Activated CD8-positive, alpha-beta T cell treated with anti-CD3 and anti-CD28 coated beads, Interleukin-2, amount 10 ng/mL, durations not matched to agents 7 days and 5 days (primary cell): ENCODE measurements at places on chromosomes 13 and 19. TPM values are rescaled to one million over a fixed set of nuclear protein-coding genes. Genes with fewer than 3 reads are reported as not detected.
A peak's percentile ranks its signal among the peaks of the same experiment; 100 is the strongest.

- H3K4me3 ChIP-seq, result no peak overlapping the region
- no peaks in the 10 kb centered on the region for H3K36me3 ChIP-seq
- DNase-seq, result no peak
- no peaks in the 10 kb centered on the region for H3K27me3 ChIP-seq
Measured at GRCh38 chr13:44112700-44113329, 233.1 kb downstream of the LACC1 start.

- DNase-seq, result no peak
- peaks cover 15% of the 10 kb centered on the region for H3K36me3 ChIP-seq
- no peak overlapping the region for H3K27ac ChIP-seq
Measured at GRCh38 chr19:47698631-47699359, 14.4 kb upstream of the EHD2 start.

DNA sequence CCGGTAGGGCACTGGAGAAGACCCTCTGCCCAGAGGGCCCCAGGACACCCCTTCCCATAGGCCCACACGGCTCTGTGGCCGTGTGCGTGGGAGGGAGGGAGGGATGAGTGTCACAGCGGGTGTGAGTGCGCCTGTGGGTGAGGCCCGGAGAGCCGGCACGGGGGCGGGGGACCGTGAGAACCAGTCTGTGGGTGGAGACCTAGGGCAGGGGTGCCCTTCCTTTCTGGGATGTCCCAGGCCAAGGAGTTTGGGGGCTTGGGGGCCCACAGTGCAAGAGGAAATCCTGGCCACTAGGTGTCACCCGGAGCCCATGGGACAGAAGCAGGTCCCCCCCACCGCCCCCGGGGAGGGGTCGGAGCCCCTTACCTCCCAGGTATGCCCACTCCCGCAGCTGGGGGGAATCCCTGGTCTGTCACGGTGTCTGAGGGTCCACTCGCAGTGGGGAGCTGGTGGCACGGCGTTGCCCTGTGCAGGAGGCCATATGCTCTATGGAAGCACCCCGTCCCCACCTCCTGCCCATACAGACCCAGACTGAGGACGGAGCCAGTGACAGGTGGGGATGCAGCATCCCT is 16.0 kb upstream of the SLC7A10 start:
- no peak overlapping the region for H3K27ac ChIP-seq
- H3K4me3 ChIP-seq, result no peak overlapping the region
- H3K27me3 ChIP-seq, result no peaks in the 10 kb centered on the region
- H3K4me1 ChIP-seq, result no peaks in the 10 kb centered on the region
- DNase-seq, result no peak
- H3K36me3 ChIP-seq, result no peaks in the 10 kb centered on the region

GRCh38 chr19:47022140-47022536 is 2.5 kb downstream of the NPAS1 start:
- H3K4me1 ChIP-seq, result peaks cover 14% of the 10 kb centered on the region
- H3K27me3 ChIP-seq, result peaks cover 64% of the 10 kb centered on the region
- H3K36me3 ChIP-seq, result no peaks in the 10 kb centered on the region
- H3K4me3 ChIP-seq, result no peak overlapping the region
- no peak for DNase-seq

GRCh38 chr13:109842212-109842920 is 56.0 kb upstream of the IRS2 start:
- H3K36me3 ChIP-seq, result no peaks in the 10 kb centered on the region
- H3K27ac ChIP-seq, result no peak overlapping the region
- H3K4me3 ChIP-seq, result no peak overlapping the region

- H3K4me3 ChIP-seq, result no peak overlapping the region
- H3K27ac ChIP-seq, result no peak overlapping the region
- H3K4me1 ChIP-seq, result peaks cover 22% of the 10 kb centered on the region
- H3K36me3 ChIP-seq, result no peaks in the 10 kb centered on the region
Measured at GRCh38 chr19:42532891-42533290, 4.6 kb upstream of the CEACAM1 start.

DNA sequence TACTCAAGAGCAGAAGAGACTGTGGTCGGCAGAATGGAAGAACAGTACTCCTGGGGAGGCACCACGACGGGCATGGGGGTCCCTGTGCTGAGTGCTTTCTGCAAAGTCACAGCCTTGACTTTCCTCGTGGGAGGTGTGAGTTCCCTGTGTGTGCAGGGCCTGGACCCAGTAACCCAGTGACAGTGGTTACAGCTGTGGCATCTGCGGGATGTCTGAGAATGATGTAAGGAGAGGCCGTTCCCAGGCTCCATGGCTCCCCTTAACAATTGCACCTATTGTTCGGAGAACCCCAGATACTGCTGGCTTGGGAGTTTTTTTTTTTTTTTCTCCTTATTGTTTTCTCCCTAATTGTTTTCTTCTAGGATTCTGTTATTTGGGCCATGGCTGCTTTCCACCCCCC is 5.1 kb upstream of the NANOS2 start:
- no peak for DNase-seq

GRCh38 chr13:50107205-50107604 is 92.0 kb downstream of the KCNRG start:
- no peaks in the 10 kb centered on the region for H3K27me3 ChIP-seq
- H3K4me1 ChIP-seq, result peaks cover 22% of the 10 kb centered on the region

DNA sequence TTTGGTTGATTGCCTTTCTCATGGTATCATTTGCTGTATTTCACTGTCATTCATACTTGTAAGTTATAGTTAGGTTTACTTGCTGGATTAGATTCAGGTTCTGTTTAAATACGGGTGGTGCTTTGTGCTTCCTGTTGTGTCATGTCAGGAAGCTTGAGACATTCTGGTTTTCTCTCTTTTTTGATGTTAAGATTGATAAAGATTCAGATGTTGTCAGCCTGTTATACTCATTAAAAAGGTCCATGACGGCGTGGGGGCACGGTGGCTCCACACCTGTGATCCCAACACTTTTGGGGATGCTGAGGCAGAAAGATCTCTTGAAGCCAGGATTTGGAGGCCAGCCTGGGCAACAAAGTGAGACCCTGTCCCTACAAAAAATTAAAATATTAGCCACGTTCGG is 45.7 kb downstream of the NAA16 start:
- peak overlapping the region; percentile 91 for H3K27ac ChIP-seq
- no peaks in the 10 kb centered on the region for H3K27me3 ChIP-seq
- H3K36me3 ChIP-seq, result peaks cover 49% of the 10 kb centered on the region
- H3K4me1 ChIP-seq, result peaks cover 41% of the 10 kb centered on the region

- no peaks in the 10 kb centered on the region for H3K36me3 ChIP-seq
- H3K27me3 ChIP-seq, result no peaks in the 10 kb centered on the region
- H3K4me3 ChIP-seq, result no peak overlapping the region
- no peak overlapping the region for H3K27ac ChIP-seq
Measured at GRCh38 chr13:62040806-62041205, 625.2 kb upstream of the PCDH20 start.

- H3K4me1 ChIP-seq, result peaks cover 78% of the 10 kb centered on the region
- no peak overlapping the region for H3K4me3 ChIP-seq
Measured at GRCh38 chr13:99287551-99287950, 19.6 kb downstream of the GPR183 start.

GRCh38 chr19:35392742-35393715 is 22.2 kb downstream of the GPR42 start:
- no peak overlapping the region for H3K27ac ChIP-seq
- H3K4me3 ChIP-seq, result no peak overlapping the region
- peaks cover 9% of the 10 kb centered on the region for H3K27me3 ChIP-seq
- no peaks in the 10 kb centered on the region for H3K4me1 ChIP-seq

DNA sequence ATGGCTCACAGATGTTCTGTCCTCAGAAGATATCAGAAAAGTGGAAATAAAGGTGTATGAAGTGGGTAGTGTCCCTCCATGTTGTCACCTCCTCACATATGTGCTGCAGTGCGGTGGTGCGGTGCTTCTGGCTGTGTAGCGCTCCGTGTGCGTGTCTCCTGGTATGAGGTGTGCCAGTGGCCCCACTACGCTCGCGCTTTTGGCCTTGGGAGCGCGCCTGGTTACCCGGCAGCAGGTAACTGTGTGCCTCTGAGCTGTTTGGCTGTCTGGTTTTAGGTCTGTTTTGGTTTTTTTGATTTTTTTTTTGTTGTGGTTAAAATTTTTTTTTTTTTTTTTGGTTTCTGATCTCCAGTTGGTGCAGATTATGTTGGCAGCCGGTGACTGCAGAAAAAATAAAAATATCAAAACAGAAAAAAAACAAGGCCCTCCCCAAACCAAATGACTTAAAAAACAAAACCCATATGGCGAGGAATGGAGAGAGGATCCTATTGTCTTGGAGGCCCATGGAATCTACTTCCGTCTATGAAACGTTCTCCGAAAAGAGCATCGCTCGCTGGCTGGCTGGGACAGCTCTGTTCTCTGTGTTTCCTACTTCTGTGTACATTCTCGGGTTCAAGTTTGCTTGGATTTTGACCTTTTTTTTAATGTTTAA is 7.9 kb downstream of the HNRNPL start:
- H3K36me3 ChIP-seq, result peaks cover 91% of the 10 kb centered on the region
- H3K27ac ChIP-seq, result peak overlapping the region; percentile 90
- no peaks in the 10 kb centered on the region for H3K27me3 ChIP-seq
- peak overlapping the region; percentile 65 for H3K4me3 ChIP-seq

DNA sequence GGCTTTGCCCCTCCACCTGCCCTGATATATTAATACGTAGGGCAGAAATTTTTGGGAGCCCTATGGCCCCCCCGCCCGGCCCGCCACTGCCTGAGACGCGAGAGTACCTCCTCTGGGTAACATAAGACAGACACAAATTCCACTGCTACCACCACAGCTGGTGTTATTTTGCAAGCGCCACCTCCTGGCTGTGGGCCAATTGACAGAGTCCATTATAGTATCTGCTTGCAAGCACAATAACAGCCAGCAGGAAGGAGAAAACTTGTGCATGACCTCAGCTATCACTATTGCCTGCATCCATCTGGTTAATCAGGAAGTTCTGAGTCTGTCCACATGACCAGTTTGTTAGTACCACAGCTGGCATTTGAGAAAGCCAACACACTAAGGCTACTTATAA is 25.3 kb upstream of the OR10H2 start:
- no peaks in the 10 kb centered on the region for H3K36me3 ChIP-seq
- H3K27me3 ChIP-seq, result peaks cover 26% of the 10 kb centered on the region
- no peak overlapping the region for H3K27ac ChIP-seq

DNA sequence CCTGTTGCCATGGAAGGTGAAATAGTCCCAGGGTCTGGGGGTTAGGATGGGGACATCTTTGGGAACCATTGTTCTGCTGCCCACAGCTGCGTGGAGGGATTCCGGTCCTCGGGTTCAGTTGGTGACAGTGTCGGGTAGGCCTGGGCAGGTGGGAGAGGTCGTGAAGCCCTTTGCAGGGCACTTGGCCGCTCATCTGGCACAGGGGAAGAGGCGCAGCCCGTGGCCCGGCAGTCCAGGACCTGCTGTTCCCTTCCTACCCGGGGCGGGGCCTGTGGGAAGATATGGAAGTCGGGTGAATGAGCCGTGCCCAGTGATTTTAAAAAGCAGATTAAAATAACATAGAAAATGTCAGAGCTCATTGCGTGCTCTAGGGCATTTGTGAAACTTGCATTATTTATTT is 44.8 kb downstream of the KDM4B start:
- H3K4me1 ChIP-seq, result no peaks in the 10 kb centered on the region
- peaks cover 2% of the 10 kb centered on the region for H3K36me3 ChIP-seq
- H3K27ac ChIP-seq, result no peak overlapping the region
- H3K27me3 ChIP-seq, result no peaks in the 10 kb centered on the region
- no peak overlapping the region for H3K4me3 ChIP-seq
- no peak for DNase-seq

The IL11 gene
- total RNA-seq, result 0.26 TPM

The NCCRP1 gene
- not detected for total RNA-seq

The IGFL3 gene
- total RNA-seq, result not detected

The SHISA7 gene
- total RNA-seq, result not detected

The ZNF814 gene
- 29.0 TPM for total RNA-seq

The ADGRE2 gene
- 0.29 TPM for total RNA-seq

The TRIP10 gene
- 15.2 TPM for total RNA-seq

The ZNF329 gene
- total RNA-seq, result 5.6 TPM

The ATCAY gene
- not detected for total RNA-seq

The ZNF492 gene
- 2.1 TPM for total RNA-seq

The PCCA gene
- 11.4 TPM for total RNA-seq

The CGB2 gene
- total RNA-seq, result not detected
